Left ventricle myocardium inferior (tissue), 1 donor: ENCODE measurements at places on chromosomes 13 and 19. TPM values are rescaled to one million over a fixed set of nuclear protein-coding genes. Genes with fewer than 3 reads are reported as not detected.

Gene PSG6
- total RNA-seq: not detected

DNA sequence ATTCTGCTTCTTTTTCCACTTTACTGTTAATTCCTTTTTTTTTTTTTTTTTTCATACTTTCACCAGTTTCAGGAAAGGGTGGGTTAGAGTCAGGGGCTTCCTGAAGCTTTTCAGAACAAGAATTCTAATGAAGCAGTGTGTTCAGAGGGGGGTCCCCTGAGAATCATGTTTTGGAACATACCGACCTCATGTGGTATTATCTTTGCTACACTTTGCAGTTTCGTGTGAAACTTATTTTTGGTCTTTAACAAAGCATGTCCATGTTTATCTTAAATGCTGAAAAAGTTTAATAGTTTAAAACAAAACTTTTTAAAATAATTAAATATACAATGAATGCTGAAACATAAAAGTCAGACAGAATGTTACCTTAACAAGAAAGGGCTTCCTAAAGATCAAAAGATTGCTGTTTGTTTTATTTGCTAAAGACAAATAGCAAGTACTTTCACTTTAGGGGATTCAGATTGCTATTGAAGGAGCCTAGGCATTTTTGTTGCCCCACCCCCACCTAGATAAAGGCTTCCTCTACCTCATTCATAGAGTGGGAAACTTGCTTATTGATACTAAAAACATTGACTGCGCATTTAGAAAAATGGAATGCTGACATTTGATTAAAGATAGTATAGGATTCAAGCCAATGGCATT, 21.1 kb upstream of the POMP start:
- no peak for DNase-seq

DNA sequence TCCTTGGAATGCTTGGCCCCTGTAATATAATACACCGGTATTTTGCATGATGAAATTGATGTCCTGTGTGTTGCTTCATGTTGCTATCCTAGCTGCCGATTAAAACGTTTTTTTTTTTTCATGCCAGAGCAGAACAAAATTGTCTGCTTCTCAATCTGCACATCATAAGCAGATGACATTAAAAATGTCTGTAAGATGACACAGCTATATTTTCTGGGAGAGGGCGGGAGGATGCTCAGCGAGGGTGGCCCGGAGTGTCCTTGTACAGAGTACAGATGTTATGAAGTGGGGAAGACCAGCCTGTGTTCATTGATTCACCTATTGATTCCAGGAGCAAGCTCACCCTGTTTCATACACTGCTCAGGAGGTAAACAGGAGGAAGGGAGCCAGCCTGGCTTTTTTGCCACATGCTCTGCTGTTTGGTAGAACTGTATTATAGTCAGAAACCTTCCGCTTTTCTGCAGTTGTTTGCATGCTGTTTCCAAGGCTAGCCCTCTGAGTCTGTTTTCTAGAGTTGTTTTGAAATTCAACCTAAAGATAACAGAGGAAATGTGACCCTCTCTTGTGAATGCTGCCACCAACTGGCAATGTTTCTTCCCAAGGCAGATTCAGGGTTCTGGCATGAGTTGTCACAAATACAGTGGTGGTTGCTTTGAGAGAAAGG, 4.7 kb upstream of the IRS2 start:
- no peak for DNase-seq

DNA sequence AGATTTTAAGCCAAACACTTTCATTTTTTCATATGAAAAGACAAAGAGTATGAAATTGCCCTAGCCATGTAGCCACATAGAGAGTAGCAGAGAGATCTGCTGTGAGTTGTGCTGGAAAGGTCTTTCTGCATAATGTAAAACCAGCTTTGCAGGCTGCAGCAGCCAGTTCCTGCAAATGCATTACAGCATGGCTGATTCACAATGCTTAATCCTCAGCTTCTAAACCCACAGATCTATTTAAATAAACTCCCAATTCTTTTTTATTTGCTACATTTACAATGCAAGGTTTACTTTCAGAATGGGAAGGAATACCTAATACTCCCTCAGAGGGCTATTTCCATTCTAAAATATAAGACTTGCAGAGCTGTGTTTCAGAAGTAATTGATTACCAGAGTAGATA, 185.6 kb upstream of the STARD13 start:
- no peak for DNase-seq

GRCh38 chr13:46352805-46353204, 34.2 kb downstream of the RUBCNL start:
- no peak for DNase-seq

- DNase-seq: no peak
These were observed 753 bp downstream of the ZNF235 start for GRCh38 chr19:44303976-44304568.

Gene ZNF446
- total RNA-seq: 4.9 TPM

Gene STAP2
- 2.6 TPM for total RNA-seq

Gene PLEKHA4
- total RNA-seq: 24.7 TPM

- no peak for DNase-seq
These were observed 47.9 kb upstream of the ZNRF4 start for GRCh38 chr19:5407356-5407755.

DNA sequence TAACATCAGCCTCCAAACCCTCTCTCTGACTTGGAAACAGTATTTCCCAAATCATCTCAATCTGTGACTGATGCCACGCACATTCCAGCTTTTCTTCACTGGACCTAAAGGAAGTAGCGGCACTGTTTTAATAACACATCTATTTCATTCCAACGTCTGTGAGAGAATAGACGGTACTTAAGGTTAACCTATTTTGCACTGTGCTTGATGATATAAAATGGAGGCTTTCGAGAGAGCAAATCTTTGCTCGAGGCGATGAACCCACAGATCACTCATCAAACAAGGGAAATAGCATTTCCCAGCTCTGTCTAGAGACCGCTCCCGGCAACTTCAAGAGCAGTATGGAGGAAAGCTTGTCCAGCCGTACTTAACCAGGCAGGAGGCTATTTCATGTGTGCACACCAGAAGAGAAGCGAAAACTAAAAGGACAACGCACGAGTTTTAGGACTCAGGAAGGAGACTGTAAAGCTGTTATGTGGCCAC, 2.9 kb downstream of the UBL3 start:
- no peak for DNase-seq

DNA sequence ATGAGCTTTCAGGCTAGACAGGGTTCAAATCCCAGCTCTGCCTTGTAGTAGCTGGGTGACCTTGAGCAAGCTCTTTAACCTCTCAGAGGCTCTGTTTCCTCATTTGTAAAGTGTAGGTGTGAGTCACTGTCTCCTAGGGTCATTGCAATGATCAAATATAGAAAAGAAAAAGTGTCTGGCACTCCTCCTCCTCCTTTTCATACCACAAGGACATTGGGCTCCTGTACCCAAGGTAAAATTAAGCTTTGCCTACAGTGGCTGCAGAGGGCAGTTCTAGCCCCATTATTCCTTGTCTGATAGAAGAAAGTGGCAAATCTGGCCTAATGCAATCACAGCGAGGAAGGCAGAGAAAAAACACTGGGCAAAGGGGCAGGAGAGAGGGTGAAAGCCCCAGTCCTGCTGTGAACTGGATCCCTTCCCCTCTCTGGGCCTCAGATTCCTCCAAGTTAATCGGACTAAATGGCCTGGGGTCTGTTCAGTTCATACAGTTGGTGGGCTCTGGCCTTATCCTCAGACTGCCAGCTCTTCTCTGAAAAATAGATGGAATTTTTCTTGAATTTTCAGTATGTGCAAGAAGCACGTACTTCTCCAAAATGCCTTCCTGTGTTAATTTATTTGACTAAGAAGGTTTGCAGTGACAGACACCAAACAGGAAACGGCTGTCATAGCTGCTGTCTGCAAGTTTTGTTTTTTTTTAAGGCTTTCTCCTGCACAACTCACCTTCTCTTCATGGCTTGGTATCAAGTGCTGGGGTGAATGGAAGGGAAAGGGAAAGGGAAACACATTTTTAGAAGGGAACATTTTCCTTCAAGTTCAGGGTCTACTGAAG, 35.3 kb downstream of the RGCC start:
- no peak for DNase-seq

DNA sequence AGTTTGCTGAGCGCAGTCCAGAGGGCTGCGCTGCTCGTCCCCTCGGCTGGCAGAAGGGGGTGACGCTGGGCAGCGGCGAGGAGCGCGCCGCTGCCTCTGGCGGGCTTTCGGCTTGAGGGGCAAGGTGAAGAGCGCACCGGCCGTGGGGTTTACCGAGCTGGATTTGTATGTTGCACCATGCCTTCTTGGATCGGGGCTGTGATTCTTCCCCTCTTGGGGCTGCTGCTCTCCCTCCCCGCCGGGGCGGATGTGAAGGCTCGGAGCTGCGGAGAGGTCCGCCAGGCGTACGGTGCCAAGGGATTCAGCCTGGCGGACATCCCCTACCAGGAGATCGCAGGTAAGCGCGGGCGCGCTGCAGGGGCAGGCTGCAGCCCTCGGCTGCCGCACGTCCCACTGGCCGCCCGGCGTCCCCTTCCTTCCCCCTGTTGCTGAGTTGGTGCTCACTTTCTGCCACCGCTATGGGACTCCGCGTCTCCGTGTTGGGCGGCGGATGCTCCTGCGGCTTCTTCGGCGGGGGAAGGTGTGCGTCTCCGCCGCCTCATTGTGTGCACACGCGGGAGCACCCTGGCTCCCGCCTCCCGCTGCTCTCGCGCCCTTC, 772 bp downstream of the GPC6 start:
- no peak for DNase-seq

- no peak for DNase-seq
These were observed 4.9 kb upstream of the GIPC3 start for GRCh38 chr19:3580156-3580934.

- no peak for DNase-seq
These were observed 8.5 kb downstream of the DHRS12 start for GRCh38 chr13:51795419-51795818.

DNA sequence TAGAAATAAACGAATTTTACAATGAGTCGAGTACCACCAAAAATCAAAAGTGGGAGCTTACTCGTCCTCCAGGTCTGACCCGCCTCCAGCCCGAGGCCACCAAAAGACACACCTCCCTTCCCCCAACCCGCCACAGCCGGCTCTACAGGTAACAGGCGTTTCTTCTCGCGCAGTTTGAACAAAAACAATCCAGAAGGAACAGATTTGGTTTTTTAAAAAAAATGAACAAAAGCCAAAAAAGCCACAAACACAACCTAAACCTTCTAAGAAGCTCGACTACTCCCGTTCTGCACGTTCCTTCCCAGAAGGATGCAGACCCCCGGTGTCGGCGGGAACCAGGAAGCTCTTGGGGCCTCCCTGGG, 671 bp downstream of the ZDHHC20 start:
- DNase-seq: peak; percentile 46

DNA sequence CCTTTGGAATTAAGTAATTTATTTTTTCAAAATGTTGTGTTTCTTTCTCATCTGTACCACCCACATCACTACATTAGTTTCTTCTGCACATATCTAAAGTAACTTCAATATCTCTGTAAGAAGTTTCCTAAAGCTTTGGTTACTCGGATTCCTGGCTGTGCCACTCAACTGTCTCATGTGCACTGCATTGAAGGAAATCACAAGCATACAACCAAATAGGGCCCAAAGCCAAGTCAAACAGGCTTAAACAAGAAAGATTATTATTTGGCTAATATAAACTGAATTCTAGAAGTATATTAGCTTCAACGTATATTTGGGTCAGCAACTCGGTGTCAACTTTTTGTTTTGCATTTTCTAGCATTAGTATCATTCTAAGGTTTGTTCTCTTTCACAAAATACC, 1647.6 kb upstream of the SPRY2 start:
- no peak for DNase-seq

DNA sequence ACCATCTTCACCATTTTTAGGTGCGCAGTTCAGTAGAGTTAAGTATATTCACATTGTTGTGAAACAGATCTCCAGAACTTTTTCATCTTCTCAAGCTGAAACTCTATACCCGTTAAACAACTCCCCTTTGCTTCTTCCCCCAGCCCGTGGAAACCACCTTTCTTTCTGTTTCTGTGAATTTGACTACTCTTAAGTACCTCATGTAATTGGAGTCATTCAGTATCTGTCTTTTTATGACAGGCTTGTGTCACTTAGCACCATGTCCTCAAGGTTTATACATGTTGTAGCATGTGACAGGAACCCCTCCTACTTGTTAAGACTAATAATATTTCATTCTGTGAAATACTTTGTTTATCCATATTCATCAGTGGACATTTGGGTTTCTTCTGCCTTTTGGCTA, 52.8 kb downstream of the TNFRSF19 start:
- DNase-seq: no peak

- no peak for DNase-seq
These were observed 22.0 kb upstream of the TPT1 start for GRCh38 chr13:45362939-45363338.
